ENCODE measurements at places on chromosomes 11 and 22. TPM values are rescaled to one million over a fixed set of nuclear protein-coding genes. Genes with fewer than 3 reads are reported as not detected.

MAPK8IP1 gene
- polyA plus RNA-seq, result 32.7 TPM

OR5D13 gene
- not detected for polyA plus RNA-seq

CYTH4 gene
- 3.6 TPM for polyA plus RNA-seq

GNG3 gene
- polyA plus RNA-seq, result not detected

TEX54 gene
- not detected for polyA plus RNA-seq

- DNase-seq, result no peak
Measured at GRCh38 chr11:126080161-126080941, 17.7 kb upstream of the CDON start.

- DNase-seq, result no peak
Measured at GRCh38 chr11:83037877-83038276, 33.8 kb downstream of the RAB30 start.

DNA sequence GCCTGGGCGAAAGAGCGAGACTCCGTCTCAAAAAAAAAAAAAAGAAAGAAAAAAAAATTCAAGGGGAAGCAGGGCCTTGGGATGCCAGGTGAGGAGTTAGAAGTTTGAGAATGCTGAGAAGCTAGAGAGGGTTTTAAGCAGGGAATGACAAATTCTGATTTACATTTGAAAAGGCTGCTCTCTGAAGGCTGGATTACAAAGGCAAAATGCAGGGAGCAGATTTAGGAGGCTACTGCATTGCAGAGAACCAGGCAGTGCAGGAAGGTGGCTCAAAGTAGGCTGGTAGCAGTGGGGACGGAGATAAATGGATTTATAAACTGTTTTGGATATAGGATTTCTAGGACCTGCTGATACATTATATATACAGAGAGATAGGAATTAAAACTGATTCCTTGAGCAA lies 66.6 kb downstream of the KCNC1 start:
- DNase-seq, result no peak

- DNase-seq, result no peak
Measured at GRCh38 chr11:1388763-1389102, 1.0 kb upstream of the BRSK2 start.

- DNase-seq, result peak; percentile 81
Measured at GRCh38 chr22:20436768-20437612, 635 bp downstream of the SCARF2 start.

- DNase-seq, result no peak
Measured at GRCh38 chr11:294780-295179, 4.5 kb downstream of the IFITM5 start.

GRCh38 chr11:16018931-16019330 lies 337.4 kb downstream of the SOX6 start:
- DNase-seq, result no peak

DNA sequence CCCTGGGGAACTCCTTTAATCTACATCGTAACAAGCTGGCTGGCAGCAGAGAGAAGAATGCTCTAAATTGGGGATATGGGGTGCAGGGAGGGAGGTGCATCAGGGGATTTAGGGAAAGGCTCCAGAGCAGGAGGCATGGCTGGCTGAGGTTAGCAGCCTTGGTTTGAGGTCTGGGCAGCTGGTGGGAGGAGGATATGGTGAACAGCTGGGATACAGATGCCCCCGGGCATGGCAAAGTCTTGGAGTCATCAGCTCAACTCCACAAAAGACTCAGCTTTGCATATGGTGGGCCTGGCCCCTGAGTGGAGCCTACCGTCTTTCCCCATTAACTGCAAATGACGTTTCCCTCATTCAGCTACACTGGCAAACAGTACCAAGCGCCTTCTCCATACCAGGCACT lies 5.4 kb downstream of the FAM83F start:
- DNase-seq, result no peak

- DNase-seq, result no peak
Measured at GRCh38 chr11:129636926-129637325, 178.7 kb upstream of the TMEM45B start.

GRCh38 chr11:72752088-72752914 lies at the start of gene ARAP1:
ARAP1 (minus strand) TSS chr11:72752408; CDS start chr11:72727128, 25,280 bp downstream.
- no peak for DNase-seq

- DNase-seq, result no peak
Measured at GRCh38 chr22:50702261-50702671, 29.6 kb downstream of the SHANK3 start.

- DNase-seq, result peak; percentile 62
Measured at GRCh38 chr11:46072172-46072964, 48.9 kb downstream of the PHF21A start.

GRCh38 chr11:83056204-83056603 lies 15.5 kb downstream of the RAB30 start:
- DNase-seq, result no peak

All from muscle of back (tissue), 13 donors.